CD4-positive, alpha-beta T cell (primary cell): ENCODE measurements at places on chromosomes 7 and 10.

GRCh38 chr10:6228010-6228511, 25.3 kb downstream of the PFKFB3 start:
- no peak for DNase-seq

DNA sequence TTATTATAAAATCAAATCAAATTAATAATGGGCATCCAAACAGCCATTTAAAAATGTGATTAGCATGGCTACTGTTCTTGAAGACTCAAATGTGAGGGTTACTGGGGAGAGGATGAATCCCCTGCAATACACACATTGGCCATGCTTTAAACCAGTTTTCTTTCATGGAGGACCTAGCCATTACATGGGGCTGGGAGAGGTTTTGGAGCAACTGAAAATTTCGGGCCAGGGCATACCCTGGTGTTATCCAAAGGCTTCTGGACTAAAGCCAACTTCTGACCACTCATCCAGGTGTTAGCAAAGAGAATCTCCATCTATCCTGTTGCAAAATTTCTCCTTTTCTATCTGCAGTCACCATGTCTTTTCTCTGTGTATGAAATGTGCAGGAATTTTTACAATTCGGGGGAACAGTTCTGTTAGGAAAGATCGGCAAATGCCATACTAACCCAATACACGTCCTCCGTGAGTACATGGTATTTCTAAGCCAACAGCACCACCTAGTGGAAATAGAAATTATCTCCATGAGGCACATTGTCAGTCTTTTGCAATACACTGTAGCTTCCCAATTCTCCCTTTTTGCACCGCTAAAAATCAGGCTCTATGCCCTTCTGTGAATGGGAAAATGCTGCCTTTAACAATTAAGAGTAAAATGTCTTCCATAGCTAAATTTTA, 47.0 kb upstream of the ZNF107 start:
- DNase-seq: peak; percentile 76

- DNase-seq: no peak
Measured at GRCh38 chr10:49282879-49283341, 16.1 kb upstream of the C10orf71 start.

DNA sequence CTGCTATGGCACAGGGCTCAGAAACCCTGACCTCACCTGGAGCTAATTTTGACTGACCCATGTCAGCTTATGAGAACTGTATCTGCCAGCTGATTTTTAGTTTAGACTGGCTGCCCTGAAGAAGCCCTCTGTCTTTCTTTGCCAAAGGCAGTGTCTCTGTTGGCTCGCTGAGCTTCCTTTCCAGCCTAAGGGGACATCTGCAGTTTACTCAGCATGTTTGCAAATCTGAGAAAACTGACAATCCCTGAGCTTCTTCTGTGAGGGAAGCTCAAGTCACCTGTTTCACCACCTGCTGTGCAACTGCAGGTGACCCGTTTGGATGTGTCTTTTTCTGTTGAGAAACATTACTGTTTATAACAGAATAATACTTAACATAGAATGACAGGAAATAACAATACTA, 46.0 kb downstream of the PRKAR2B start:
- no peak for DNase-seq

- no peak for DNase-seq
Measured at GRCh38 chr7:125445836-125446235, 516.2 kb upstream of the POT1 start.

GRCh38 chr10:120854388-120854787, 3.2 kb downstream of the WDR11 start:
- DNase-seq: no peak

GRCh38 chr10:116713846-116714245, 28.5 kb downstream of the HSPA12A start:
- no peak for DNase-seq
